ENCODE measurements at places on chromosomes 6 and 20.

DNA sequence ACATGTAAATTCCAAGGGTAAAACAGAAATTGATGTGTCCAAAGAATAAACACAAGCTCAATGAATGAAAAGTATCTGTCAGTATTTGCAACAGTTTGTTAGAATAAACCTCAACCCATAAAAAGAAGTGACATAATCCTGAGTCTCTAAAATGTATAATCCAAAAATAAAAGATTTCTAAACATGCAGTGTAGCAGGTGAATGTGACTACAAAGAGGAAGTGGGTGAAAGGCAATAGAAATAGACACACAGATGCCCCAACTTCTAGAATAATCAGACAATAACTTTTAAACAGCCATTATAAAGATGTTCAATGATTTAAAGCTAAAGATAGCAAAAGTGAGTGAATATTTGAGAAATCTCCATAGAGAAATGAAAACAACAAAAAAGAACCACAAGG lies 1009.2 kb upstream of the GJE1 start:
- DNase-seq: no peak

DNA sequence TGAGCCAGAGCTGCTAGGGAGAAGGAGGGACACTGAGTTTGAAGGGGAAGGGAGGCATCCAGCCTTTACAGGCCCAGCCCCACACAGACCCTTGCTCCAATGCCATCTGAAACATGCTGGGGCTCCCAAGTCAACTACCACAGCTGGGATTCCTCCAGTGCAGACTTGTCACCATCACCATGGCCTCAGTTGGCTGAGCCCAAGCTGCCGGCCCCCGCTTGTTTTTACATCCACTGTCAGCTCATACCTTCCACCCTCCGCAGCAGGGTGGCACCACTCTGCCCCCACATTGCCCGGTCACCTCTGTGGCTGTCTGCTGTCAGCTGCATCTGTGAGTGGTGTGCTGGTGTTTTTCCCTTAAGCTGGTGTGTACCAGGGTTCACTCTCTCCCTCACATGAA lies 26.1 kb downstream of the GFOD1 start:
- DNase-seq: no peak

GRCh38 chr6:134351615-134352474 lies 33.9 kb upstream of the SGK1 start:
- DNase-seq: no peak

DNA sequence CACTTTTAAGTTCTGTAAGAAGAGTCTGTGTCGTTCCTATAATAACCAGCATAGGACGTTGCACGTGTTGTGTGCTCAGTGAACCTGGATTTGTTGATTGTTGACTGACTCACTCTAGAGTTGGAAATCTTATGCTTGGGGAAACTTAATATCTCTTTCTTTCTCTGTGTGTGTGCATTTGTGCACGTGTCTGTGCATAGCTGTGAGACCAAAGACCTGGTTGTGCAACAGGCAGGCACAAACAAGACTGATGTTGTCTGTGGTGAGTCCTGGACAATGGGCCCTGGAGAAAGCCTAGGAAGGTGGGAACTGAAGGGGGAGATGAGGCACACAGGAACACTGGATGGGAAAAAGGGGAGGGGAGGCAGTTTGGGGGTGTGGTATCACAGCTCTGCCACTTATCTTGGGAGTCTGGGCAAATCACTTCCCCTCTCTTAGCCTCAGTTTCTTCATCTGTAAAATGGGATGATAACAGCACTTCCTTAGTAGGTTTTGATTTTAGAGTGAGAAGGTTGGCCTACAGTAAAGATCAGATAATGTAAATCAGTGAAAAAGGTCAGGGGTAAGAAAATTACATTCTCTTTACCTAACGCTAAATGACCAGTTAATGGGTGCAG lies 8.4 kb downstream of the CD40 start:
- no peak for DNase-seq

GRCh38 chr6:146770275-146770964 lies 171.6 kb downstream of the ADGB start:
- no peak for DNase-seq

- DNase-seq: no peak
Observed at GRCh38 chr6:138909511-138909910, 78.5 kb downstream of the REPS1 start.

- no peak for DNase-seq
Observed at GRCh38 chr6:146472918-146473317, 70.7 kb upstream of the RAB32 start.

- DNase-seq: peak; percentile 78
Observed at GRCh38 chr6:35500782-35501181, 3.9 kb upstream of the TEAD3 start.

- DNase-seq: peak; percentile 67
Observed at GRCh38 chr6:85675030-85675819, 32.5 kb upstream of the SYNCRIP start.

Measured in GM23248 (cell line).